ENCODE measurements at places on chromosomes 2 and 18. TPM values are rescaled to one million over a fixed set of nuclear protein-coding genes. Genes with fewer than 3 reads are reported as not detected.

ABCB11 gene
- 0.07 TPM for polyA plus RNA-seq

CLEC4F gene
- 2.0 TPM for polyA plus RNA-seq

CMPK2 gene
- 8.0 TPM for polyA plus RNA-seq

- DNase-seq, result no peak
Observed at GRCh38 chr2:39181297-39181696, 60.4 kb upstream of the SOS1 start.
